ENCODE measurements at places on chromosomes 1 and 21. TPM values are rescaled to one million over a fixed set of nuclear protein-coding genes. Genes with fewer than 3 reads are reported as not detected.

PDPN gene
- total RNA-seq: 332 TPM

RXFP4 gene
- total RNA-seq: not detected

CELA2B gene
- total RNA-seq: not detected

F3 gene
- total RNA-seq: 281 TPM

GRCh38 chr1:1677718-1678580 is 14.6 kb downstream of the SLC35E2B start:
- H3K36me3 ChIP-seq: no peaks in the 10 kb centered on the region
- no peaks in the 10 kb centered on the region for H3K27me3 ChIP-seq
- H3K4me1 ChIP-seq: peaks cover 2% of the 10 kb centered on the region
- H3K4me3 ChIP-seq: no peak overlapping the region
- peak overlapping the region; percentile 41 for H3K27ac ChIP-seq

DNA sequence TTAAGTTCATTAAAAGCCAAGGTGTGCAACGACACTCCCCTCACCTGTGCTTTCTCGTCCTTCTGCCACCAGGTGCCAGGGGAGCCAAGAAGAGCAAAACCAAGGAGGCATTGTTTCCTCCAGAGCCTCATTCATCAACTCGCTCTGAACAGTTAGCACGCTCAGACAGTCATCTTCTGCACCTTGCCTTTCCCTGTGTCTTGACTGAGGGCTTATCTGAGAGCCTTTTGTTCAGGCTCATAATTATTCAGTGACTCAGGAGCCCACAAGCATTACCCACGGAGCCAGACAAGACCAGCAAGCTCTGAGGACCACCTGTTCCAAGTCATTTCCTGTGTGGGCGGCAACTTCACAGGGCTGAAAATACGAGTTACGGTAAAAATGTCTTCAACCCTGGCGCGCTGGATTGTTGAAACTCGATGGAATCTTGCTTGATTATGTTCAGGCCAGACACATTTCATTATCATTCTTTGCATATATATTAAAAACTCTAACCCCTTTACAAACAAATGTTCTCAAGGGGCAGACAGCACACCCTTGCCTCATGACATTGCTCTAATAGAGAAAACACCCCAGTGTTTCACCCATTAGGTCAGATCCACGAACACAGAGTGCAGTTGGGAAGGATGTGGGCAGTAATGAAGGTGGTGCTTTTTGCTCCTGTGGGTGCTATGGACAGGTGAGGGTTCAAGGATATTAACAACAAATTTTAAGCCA is 89.7 kb upstream of the RUNX1 start:
- no peak overlapping the region for H3K4me3 ChIP-seq
- H3K4me1 ChIP-seq: peaks cover 13% of the 10 kb centered on the region
- H3K36me3 ChIP-seq: no peaks in the 10 kb centered on the region

DNA sequence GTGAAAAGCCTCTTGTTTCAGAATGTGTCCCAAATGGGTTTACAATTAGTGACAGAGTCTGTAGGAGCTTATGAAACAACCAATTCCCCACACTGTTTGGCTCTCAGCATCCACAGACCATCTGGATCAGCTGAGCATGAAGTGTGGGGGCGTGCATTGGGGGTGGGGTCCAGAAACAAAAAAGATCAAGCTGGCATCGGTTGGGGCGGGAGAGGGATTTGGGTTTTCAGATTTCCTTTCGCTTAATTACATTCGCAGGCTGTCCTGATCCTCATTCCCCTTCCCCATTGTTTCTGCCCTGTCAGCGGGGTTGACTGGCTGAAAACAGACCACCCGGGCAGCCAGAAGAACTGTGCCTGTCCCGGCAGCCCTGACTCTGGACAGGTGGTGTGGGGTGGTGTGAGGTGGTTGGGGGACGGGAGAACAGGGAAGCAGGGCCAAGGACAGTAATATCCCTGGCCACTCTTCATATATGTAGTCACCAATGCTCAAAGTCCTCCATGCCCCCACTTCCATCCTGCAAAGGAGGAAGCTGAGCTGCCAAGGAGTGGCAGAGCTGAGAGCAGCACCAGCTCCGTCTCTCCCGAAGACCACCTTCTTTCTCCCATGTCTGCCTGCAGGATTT is 92.0 kb downstream of the IER5 start:
- H3K4me3 ChIP-seq: no peak overlapping the region
- peaks cover 22% of the 10 kb centered on the region for H3K4me1 ChIP-seq
- no peaks in the 10 kb centered on the region for H3K36me3 ChIP-seq
- H3K27ac ChIP-seq: no peak overlapping the region
- peaks cover 9% of the 10 kb centered on the region for H3K27me3 ChIP-seq
- DNase-seq: no peak

DNA sequence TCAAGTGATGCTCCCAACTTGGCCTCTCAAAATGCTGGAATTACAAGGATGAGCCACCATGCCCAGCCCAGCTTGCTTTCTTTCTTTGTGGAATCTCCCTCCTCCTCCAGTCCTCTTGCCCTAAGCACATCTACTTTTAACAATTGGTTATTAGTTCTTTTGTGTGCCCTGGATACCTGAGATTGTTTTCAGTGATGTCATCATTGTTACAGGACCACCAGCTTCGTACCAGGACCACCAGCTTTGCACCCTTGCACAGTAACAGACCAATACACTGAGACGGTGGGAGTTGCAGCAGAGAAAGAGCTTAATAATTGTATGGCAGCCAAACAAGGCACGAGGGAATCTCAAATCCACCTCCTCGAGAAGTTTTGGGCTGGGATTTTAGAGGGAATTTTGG is 71.3 kb downstream of the CNIH3 start:
- no peak overlapping the region for H3K4me3 ChIP-seq
- H3K4me1 ChIP-seq: no peaks in the 10 kb centered on the region
- no peak overlapping the region for H3K27ac ChIP-seq
- H3K36me3 ChIP-seq: no peaks in the 10 kb centered on the region
- no peak for DNase-seq
- no peaks in the 10 kb centered on the region for H3K27me3 ChIP-seq

DNA sequence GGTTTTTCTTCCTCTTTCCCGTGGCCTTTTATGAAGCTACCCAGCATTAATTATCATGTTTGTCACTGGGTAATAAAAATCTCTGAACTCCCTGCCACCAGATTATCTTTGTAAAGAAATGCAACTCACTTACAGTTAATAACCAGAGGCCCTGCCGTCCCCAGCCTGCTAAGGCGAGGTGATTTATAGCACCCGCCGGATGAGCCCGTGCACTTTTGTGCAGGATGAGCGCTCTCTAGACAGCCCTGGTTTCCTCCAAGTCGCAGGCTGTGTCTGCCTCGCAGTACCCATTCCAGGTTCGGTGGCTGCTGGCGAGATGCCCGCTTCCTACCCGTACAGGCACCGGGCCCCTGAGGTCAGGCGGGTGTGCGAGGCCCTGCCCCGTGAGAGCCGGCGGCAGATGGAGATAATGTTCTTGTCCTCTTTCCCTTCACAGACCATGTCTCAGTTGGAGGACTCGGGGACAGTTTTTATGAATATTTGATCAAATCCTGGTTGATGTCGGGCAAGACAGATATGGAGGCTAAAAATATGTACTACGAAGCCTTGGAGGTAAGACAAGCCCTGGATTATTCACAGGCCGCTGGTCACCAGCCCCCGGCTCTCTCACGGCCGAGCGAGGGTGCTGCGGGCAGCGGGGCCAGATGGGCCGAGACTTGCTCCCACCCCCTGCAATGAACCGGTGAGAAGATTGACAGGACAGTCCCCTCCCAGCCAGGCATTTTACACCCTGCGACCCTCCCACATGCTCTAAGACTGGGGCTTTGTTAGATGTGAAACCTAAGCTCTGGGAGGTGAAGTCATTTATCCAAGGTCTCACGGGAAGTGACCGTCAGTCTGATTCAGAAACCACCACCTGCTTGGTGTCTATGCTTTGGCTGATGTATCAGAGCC is 28.5 kb upstream of the SELENON start:
- H3K4me1 ChIP-seq: peaks cover 60% of the 10 kb centered on the region
- no peak overlapping the region for H3K4me3 ChIP-seq
- peak; percentile 76 for DNase-seq
- peak overlapping the region; percentile 86 for H3K27ac ChIP-seq
- H3K36me3 ChIP-seq: no peaks in the 10 kb centered on the region

GRCh38 chr21:44090325-44090724 is 16.9 kb upstream of the PWP2 start:
- no peaks in the 10 kb centered on the region for H3K27me3 ChIP-seq
- H3K36me3 ChIP-seq: no peaks in the 10 kb centered on the region
- no peak for DNase-seq
- no peak overlapping the region for H3K4me3 ChIP-seq

GRCh38 chr1:22365331-22366295 is 86.0 kb upstream of the ZBTB40 start:
- H3K4me3 ChIP-seq: no peak overlapping the region
- H3K27me3 ChIP-seq: peaks cover 15% of the 10 kb centered on the region
- H3K36me3 ChIP-seq: no peaks in the 10 kb centered on the region
- H3K27ac ChIP-seq: no peak overlapping the region
- no peak for DNase-seq

- H3K27me3 ChIP-seq: no peaks in the 10 kb centered on the region
- H3K4me1 ChIP-seq: peaks cover 17% of the 10 kb centered on the region
- peak; percentile 82 for DNase-seq
These were observed at the start of gene KCTD3 for GRCh38 chr1:215566556-215567490. KCTD3 (plus strand) TSS chr1:215567304; CDS start chr1:215567686, 382 bp downstream.

DNA sequence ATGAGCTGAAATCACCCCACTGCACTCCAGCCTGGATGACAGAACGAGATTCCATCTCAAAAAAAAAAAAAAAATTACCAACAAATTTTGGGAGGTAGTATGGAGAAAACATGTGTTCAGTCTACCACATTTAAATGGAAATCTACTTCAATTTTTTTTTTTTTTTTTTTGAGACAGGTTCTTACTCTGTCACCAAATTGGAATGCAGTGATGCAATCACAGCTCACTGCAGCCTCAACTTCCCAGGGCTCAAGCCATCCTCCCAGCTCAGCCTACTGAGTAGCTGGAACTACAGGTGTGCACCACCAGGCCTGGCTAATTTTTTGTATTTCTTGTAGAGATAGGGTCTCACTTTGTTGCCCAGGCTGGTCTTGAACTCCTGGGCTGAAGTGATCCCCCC is 82.1 kb downstream of the GFI1 start:
- no peak overlapping the region for H3K27ac ChIP-seq
- H3K27me3 ChIP-seq: no peaks in the 10 kb centered on the region
- no peak for DNase-seq
- H3K4me3 ChIP-seq: no peak overlapping the region

DNA sequence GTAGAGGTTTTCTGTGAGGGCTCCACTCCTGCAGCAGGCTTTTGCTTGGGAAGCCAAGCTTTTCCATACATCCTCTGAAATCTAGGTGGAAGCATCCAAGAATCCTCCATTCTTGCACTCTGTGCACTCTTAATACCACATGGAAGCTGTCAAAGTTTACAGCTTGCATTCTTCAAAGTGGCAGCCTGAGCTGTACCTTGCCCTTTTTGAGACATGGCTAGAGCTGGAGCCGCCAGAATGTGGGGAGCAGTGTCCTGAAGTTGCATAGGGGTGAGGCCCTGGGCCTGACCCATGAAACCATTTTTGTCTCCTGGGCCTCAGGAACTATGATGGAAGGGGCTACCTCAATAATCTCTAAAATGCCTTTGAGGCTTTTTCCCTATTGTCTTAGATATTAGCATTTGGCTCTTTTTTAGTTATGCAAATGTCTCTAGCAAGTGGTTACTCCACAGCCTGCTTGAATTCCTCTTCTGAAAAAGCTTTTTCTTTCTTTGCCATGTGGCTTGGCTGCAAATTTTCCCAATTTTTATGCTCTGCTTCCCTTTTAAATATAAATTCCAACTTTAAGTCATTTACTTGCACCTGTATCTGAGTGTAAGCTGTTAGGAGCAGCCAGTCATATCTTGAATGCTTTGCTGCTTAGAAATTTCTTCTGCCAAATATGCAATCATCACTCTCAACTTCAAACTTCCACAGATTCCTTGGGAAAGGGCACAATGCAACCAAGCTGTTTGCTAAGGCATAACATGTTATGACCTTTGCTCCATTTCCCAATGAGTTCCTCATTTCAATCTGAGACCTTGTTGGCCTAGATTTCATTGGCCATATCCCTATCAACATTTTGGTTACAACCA is 92.1 kb upstream of the ARTN start:
- H3K36me3 ChIP-seq: no peaks in the 10 kb centered on the region
- peaks cover 6% of the 10 kb centered on the region for H3K4me1 ChIP-seq
- no peak overlapping the region for H3K4me3 ChIP-seq
- no peak overlapping the region for H3K27ac ChIP-seq
- no peaks in the 10 kb centered on the region for H3K27me3 ChIP-seq
- no peak for DNase-seq

DNA sequence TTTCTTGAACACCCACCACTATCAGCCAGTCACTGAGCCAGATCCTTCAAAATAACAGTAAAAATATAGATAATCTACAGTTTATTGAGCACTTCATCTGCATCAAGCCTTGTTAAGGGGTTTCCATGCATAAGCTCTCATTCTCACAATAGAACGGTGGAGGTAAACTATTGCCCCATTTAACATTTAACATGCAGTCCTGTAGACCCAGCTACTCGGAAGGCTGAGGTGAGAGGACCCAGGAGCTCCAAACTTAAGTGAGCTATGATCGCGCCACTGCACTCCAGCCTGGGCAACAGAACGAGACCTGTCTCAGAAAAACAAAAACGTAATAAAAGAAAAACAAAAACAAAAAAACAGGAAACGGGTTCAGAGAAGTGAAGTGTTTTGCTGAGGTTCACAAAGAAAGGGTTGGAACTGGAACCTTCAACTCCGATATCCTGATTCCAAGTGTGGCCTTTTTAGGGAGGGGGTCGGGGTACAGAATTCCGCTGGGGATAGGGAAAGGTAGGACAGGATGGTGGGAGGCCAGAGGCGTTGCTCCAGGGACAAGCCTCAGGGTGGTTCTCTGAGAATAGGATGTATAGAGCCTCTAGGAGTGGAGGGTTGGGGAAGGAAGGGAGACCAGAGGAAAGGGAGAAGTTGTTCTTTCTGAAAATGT is 11.6 kb upstream of the SESN2 start:
- no peaks in the 10 kb centered on the region for H3K36me3 ChIP-seq
- H3K4me1 ChIP-seq: peaks cover 36% of the 10 kb centered on the region
- peak overlapping the region; percentile 77 for H3K27ac ChIP-seq
- no peak for DNase-seq
- H3K27me3 ChIP-seq: no peaks in the 10 kb centered on the region

DNA sequence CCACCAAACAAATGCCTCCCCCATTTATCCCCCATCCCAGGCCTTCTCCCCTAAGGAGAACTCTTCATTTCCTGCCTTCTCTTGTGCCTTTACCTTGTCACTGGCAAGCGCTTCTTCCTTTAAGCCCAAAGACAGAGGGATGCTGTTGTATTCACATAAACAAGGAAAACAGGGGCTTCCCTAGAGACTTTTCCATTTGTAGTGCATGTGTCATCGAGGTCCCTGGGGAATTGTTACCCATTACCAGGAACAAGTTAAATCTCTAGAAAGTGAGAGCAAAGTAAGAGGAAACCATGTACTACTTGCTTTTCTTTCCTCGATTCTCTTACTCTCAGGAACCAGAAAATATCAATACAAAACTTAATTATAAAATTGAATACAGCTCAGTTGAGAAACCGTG is 114.4 kb upstream of the DPT start:
- peak overlapping the region; percentile 79 for H3K27ac ChIP-seq
- H3K4me3 ChIP-seq: no peak overlapping the region
- H3K27me3 ChIP-seq: no peaks in the 10 kb centered on the region
- no peaks in the 10 kb centered on the region for H3K4me1 ChIP-seq
- H3K36me3 ChIP-seq: no peaks in the 10 kb centered on the region
- no peak for DNase-seq
